Ovary (tissue), 10 donors: ENCODE measurements at places on chromosomes 1 and 21. TPM values are rescaled to one million over a fixed set of nuclear protein-coding genes. Genes with fewer than 3 reads are reported as not detected.

The FCMR gene
- 2.6 TPM for polyA plus RNA-seq

The GLIS1 gene
- 0.39 TPM for polyA plus RNA-seq

DNA sequence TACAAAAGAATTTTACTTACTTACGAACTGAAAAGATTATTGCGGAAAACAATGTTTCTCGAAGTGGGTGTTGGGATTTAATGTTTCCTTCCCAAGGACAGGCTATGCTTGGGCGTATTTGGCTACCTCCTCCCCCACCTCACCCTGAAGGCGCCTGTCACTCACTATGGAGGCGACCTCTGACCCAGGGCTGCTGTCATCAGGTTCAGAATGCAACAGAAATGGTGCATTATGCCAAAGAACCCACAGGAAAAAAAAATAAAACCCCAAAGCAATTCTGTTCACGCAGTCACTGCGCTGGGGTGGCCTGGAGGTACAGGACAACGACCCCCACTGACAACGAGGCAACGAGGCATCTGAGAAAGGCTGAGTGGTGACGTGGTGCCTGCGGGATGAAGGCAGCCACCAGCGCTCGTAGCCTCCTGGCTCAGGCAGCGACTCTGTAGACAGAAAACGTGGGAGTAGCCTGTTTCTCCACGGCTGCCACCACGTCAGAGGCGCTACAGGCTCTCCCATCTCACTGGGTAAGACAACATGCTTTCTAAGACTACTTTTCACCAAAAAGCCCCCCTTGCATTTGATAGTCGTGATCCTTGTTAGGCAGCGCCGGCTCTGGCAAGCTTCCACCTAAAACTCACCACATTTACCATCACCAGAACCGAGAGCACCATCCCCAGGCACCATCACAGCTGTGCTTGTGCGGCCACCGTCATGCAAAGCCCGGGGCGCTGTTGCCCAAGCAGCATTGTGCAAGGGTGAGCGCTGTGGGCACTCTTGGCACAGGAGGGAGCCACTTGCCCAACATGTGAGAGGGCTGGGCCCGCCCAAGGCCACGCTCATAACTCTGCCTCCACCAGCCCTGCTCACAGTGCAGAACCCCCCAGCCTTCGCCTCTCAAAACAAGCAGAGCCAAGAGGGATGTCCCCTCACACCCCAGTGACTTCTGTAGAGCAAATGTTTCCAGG is 14.3 kb downstream of the NADK start:
- no peaks in the 10 kb centered on the region for H3K27me3 ChIP-seq
- no peaks in the 10 kb centered on the region for H3K36me3 ChIP-seq
- peaks cover 7% of the 10 kb centered on the region for H3K4me1 ChIP-seq
- H3K27ac ChIP-seq, result no peak overlapping the region

The PGLYRP4 gene
- not detected for polyA plus RNA-seq

The PLA2G2F gene
- polyA plus RNA-seq, result not detected

The CLCA2 gene
- polyA plus RNA-seq, result not detected

DNA sequence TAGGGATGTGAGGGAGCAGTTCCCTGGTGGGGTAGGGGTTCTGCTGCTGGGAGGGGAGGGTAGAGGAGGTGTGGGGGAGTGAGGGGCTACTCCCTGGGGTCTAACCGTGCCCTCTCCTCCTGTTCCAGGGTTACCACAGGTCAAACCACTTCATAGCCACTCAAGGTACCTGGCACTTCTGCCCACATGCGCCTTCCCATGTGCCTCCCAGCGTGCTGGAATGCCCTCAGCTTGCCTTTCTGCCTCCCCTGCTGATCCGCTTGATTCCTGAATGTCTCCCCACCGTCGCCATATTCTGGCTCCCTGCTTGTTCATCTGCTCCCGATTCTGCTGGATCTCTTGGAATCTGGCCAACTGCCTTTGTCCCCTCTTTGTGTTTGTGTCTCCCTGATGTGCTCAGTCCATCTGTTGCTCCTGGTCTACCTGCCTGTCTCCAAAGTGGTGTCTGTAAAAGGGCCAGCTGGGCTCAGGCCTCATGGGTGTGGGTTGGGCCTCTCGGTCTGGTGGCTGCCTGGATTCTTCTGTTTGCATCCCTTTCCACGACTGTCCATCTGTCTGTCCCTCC is 74.4 kb downstream of the PTPRU start:
- H3K27me3 ChIP-seq, result no peaks in the 10 kb centered on the region
- H3K27ac ChIP-seq, result no peak overlapping the region
- no peak overlapping the region for H3K4me3 ChIP-seq

DNA sequence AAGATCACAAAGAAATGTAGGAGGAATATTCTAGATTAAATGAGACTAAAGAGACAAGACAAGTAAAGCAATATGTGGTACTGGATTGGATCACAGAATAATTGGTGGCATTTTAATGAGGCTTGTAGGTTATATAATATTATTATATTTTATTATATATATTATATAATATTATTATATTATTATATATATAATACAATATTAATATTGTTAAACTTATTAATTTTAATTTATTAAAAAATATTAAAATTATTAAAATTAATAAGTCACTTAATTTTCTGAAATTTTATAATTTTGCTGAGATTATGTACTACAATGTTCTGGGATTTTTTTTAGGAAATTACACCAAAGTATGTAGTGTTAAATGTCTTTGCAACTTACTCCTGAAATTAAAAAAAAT is 311.9 kb downstream of the COL11A1 start:
- no peak overlapping the region for H3K4me3 ChIP-seq
- DNase-seq, result no peak
- H3K36me3 ChIP-seq, result no peaks in the 10 kb centered on the region
- H3K27me3 ChIP-seq, result no peaks in the 10 kb centered on the region
- no peaks in the 10 kb centered on the region for H3K4me1 ChIP-seq
- H3K27ac ChIP-seq, result no peak overlapping the region

The TMEM82 gene
- polyA plus RNA-seq, result not detected
